Activated T-helper 2 cell treated with anti-CD3 and anti-CD28 coated beads, Interferon-gamma antibody, Interleukin-2, Interleukin-4, amounts not matched to agents 10 μg/mL and 5 μg/mL and 100 μg/mL, durations not matched to agents 14 hours and 24 hours and 36 hours (primary cell): ENCODE measurements at places on chromosomes 7 and 10. TPM values are rescaled to one million over a fixed set of nuclear protein-coding genes. Genes with fewer than 3 reads are reported as not detected.

NOBOX gene
- total RNA-seq, result not detected in 2 replicates

DNA sequence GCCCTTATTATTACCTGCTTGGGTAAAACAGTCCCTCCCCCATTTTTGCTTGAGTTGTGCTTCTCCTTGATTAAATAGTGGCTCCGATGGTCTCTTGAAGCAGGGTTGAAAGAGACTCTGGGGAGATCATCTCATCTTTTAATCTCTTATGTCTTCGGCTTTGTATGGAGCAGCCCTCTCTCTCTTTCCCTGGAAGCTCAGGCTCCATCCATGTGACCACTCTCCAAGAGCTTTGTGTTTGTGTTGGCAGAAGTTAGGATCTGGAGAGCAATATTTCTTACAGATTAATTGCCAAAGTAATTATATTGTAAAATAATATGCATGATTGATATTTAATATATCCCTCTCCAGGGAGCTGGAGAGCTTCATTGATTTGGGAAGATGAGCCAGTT is 76.9 kb downstream of the LRRC4 start:
- no peak for DNase-seq

GRCh38 chr7:9175871-9176270 is 742.5 kb downstream of the NXPH1 start:
- DNase-seq, result no peak

- DNase-seq, result no peak
Observed at GRCh38 chr10:118564652-118565051, 30.8 kb downstream of the PRLHR start.

GRCh38 chr10:3109633-3110032 is 42.3 kb downstream of the PFKP start:
- no peak for DNase-seq

DNA sequence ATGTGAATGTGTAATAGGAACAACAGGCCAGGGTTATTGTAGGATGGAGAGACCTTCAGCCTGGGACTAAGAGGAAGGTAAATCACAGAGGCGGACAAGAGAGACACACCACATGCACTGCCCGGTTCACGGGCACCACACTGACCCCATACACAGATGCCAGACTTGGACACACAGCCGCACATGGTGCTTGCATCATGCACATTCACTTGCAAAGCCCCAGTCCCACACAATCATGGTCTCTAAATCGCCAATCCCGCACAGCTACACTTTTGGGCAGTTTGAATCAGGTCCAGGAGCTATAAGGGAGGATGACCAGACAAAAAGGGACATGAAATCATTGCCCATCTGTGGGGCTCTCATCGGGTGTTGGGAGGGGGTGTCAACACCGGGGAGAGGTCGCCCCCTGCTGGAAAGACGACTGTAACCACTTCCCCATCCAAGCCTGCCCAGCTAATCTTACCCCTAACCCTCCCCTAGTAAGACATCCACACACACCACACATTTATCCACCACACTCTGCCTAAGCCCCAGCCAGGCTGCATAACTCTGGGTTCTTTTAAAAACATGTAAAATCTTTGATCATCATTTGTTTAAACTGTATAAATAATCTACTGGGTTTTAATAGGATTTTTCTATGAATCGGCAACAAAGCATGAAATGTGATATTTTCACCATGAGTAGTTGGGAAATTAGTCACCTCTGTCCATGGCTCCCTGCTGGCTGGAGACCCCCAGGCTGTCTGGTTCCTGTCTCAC is 40.5 kb upstream of the SLF2 start:
- peak; percentile 32 for DNase-seq
